ENCODE measurements at places on chromosomes 6 and 20.

DNA sequence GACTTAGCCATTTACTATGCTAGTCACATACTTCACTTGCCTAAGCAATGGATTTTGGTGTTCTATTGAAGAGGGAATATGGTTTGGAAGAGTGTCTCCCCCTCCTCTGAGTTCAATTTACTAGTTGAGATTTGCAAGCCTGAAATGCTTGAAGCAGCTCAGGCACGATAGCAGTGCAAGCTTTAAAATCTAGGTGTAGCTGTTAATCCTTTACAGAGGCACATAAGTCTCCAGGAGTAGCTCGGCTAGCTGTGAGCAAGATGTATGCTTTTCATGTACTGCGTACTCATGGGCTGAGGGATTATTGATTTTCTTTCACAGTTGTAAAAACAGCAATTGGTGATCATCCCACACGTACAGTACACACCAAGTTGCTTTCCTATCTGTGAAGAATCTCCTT lies 726 bp downstream of the FLRT3 start:
- no peak for DNase-seq

GRCh38 chr6:11738234-11738633 lies 40.4 kb downstream of the ADTRP start:
- DNase-seq, result no peak

- DNase-seq, result no peak
Measured at GRCh38 chr6:34182751-34183531, 37.1 kb upstream of the GRM4 start.

- DNase-seq, result no peak
Measured at GRCh38 chr6:34074064-34074742, 71.7 kb downstream of the GRM4 start.

GRCh38 chr6:130527173-130527572 lies 161.4 kb downstream of the TMEM200A start:
- no peak for DNase-seq

- no peak for DNase-seq
Measured at GRCh38 chr6:144804246-144804790, 519.2 kb downstream of the UTRN start.

GRCh38 chr6:32627831-32628230 lies 9.4 kb upstream of the HLA-DQA1 start:
- DNase-seq, result no peak

DNA sequence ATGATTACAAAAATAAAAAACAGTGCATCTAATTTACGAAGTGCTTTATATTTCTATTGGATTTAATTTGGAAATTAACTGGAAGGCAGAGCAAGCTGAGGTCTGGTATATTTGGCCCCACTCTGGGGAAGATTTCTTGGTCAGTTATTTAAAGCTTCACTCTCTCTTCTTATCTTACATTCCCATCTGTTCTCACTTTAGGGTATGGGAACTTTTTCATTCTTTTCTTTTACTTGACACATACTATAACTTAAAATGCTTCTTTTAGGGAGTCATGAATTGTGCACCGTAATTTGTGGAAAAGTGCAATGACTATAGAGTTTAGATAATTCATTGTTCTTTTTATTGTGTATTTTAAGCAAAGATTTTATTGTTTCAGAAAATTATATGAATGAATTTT lies 170.4 kb downstream of the BCKDHB start:
- DNase-seq, result no peak

- DNase-seq, result no peak
Measured at GRCh38 chr6:137767911-137768690, 99.0 kb upstream of the TNFAIP3 start.

DNA sequence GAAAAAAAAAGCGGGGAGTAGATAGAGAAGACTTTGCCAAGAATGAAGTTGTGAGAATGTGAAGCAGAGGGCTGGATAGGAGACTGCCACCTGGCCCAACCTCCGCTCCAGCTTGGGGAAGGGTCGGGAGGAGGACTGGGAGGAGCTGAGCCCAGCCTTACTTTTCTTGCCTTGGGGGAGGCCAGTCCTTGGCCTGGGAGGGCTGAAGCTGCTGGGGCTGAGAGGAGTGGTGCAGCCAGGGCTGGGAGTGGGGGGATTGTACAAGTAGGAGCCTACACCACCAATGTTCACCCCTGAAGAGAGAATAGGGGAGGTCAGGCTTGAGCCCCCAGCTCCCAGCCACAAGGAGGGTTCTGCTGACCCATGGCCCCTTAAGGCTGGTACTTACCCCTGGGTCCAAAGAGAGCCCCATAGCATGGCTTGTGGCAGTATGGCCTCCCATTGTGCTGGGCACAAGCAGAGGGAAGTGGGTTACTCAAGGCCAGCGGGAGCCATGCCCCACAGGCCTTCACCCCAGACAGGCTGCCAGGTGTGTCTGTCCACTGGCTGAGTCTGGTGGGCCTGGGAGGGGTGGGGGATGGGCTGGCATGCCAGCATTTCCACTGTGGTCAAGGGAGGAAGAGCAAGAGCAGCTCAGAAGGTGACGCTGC lies 1.1 kb downstream of the CRIP3 start:
- DNase-seq, result no peak

DNA sequence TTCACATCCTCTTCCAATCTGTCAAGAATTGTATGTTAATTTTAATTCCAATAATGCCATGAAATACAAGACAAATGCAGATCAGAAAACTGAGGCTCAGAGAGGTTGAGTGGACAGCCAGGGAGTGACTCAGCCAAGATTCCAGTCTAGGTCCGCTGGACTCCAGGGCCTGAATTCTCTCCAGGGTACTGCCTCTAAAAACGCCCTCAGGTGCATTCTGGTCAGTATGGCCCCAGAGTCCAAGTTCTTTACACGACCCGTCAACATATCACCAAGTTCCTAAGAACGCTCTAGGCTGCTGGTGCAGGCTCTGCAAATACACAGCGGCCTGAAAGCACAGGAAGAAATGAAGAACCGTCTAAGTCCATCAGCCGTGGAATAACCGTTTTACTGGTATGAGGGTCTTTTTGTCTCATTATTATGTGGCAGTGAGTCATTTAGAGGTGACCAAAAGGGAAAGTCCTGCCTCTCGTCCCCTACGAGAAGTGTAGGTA lies 709 bp upstream of the ASXL1 start:
- DNase-seq, result no peak

- peak; percentile 31 for DNase-seq
Measured at GRCh38 chr6:141123049-141123448, 1009.7 kb upstream of the GJE1 start.

DNA sequence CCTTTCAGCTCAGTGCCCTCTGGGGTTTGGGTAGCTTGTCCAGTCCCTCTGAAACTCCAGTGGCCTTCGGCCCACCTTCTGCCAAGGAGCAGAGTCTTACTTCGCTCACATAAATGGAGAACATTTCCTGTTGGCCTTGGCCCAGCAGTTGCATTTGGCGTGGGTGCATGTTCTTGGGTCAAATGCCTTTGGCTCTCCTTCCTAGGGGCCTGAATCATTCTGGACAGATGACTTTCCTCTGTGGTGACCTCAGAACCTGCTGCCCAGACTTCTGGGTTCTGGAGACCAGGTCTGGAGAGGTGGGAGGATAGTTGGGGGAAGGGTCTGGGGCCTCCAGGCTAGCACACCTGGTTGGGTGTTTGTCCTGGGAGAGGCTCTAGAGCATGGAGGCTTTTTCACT lies 29.3 kb downstream of the BCAS4 start:
- no peak for DNase-seq

DNA sequence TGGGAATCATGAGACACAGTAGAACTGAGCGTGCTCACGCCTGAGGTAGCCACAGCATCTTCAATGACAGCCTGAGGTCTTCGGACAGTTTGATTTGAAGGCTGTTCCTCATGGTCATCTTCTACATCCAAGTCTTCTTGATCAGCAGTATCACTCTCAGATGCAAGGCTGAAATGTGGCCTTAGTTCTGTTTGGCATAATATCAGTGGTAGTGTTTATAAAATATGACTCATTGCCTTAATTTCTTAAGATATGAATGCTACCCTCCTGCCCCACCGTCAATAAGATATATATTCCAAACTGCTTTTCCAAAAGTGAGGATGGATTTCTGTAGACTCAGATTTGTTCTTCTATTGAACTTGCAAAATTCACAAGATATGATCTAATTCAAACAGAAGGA lies 17.5 kb upstream of the MAP7 start:
- DNase-seq, result no peak

DNA sequence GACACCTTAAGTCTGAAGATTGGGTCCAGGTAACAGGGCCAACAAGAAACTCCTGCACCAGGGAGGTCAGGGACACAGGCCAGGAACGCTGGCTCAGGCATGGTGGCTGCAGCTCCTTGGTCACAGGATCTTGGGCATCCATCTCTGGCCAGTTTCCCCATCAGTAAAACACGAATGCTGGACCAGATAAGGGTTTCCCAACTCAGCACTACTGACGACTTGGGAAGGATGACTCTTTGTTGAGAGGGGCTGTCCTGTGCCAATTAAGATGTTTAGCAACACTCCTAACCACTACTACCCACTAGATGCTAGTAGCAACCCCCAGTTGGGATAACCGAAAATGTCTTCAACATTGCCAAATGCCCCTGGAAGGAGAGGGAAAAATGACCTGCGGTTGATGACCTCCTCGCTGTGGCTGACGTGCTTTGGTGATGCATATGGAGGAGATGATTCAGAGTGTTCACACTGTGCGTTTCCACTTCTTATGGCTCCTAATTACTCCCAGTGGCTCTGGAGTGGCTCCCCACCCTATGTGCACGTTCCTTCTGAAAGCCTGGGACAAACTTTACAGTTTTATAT lies 261.9 kb downstream of the CDH26 start:
- DNase-seq, result no peak

DNA sequence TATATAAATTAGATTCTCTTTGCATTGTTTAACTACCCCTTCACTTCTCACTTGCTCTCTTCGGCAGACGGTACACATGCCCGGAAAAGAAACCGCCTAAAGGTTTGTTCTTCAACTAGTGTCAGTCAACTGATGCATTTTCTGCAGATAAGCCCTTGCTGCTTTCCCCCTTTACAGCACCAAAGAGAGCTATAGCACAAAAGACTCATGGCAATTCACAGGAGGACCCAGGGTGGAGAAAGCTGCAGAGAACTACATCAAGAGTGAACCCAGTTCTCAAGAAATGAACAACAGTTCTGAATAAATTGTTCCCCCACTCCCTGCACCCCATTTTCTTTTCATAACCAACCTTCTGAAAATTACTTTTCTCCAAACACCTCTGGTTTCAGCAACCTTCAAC lies 8.9 kb downstream of the CD164 start:
- no peak for DNase-seq

GRCh38 chr20:15515691-15516090 lies 1057.6 kb downstream of the KIF16B start:
- DNase-seq, result peak; percentile 17

- no peak for DNase-seq
Measured at GRCh38 chr20:49400904-49401303, 81.6 kb downstream of the KCNB1 start.

DNA sequence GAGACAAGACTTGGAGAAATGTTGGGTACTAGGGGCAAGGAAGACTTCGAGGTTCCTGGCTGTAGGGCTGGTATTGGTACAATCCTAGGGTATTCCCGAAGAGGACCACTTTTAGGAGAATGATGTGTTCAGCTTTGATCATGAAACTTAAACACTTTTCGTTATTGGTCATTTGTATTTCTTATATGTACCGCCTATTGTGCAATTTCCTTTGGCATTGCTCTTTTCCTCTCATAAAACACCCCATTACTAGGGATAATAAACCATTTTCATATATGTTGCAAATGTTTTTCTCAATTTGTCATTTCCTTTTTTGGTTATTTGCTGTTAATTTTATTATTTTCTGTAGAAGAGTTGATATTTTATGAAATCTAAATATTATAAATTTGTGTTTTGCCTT lies 18.9 kb upstream of the ARFGEF3 start:
- DNase-seq, result no peak

GRCh38 chr6:31622684-31623091 lies 2.2 kb downstream of the PRRC2A start:
- no peak for DNase-seq

DNA sequence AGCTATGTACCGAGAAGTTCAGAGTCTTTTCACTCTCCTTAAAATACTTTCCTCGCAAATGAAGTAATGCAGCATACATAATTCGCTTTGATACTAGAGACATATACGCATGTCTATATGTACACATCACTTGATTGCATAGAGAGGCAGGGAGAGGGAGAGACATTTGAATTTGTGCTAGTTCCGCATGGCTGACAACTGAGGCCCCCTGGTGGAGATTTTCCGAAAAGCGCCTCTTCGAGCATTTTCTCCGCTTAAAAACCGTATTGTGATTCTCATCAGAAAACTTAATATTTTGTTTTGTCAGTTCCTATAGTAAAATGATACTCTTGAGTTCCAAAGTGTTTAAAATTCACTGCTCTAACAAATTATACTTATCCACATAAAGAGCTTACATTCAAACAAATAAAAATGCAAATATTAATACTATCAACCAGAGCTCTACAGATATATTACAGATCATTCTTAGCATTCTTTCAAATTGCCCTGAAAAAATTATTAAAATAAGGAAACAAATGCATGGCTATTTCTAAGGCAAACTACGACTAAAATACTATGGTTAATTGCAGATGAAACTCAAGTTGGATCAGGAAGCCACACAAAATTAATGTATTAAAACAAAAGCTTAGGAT lies 637 bp downstream of the MYLK4 start:
- DNase-seq, result no peak

DNA sequence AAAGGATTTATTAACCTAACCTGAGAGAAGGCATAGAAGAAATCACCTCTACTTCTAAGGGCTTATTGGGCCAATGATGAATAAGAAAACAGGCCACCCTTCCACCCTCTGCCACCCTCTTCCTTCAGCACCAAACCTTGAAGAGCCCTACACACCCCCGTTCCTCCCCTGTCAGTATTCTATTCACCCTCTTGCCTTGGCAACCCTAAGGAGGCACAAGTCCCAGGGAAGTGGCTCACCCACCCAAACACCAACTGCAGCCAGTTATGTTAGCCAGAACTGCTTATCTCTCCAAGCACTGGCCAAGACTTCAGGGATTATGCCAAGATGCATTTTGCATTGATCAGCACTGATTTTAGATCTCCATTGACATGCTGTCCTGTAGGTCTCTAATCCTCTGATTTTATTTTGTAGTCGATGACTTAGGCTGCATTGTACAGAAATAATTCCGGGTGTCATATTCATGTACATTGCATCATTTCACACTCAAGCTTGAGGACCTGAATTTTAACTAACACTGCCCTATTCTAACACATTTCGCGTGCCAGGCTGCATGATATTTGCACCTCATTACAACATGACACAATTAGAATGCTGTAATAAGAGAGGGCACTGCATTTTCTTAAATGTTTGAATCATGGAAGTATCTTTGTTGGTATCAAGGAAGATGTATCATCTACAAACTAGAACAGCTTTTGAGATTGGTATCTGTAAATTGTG lies 15.7 kb downstream of the CNKSR3 start:
- no peak for DNase-seq

GRCh38 chr6:165231581-165232561 lies 77.5 kb downstream of the C6orf118 start:
- DNase-seq, result no peak

- no peak for DNase-seq
Measured at GRCh38 chr20:57835074-57835452, 125.2 kb upstream of the PMEPA1 start.

DNA sequence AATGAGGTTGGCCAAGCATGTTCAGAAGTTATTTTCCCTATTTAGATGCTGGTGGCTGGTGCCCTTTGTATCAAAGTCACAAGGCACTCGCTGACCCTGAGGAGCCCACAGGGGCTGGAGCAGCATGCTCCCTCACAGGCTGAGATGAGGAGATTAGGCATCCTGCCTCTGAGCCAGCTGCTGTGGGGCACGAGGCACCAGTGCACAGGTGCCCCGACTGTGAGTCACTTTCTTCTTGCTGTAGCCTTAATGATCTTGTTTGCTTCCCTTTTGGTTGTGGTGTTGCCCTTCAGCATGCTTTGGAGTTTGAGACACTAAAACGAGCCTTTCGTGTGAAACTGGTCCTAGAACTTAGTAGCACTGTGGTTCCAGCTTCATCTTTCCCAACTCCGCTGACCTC lies 4.3 kb downstream of the PSMG4 start:
- no peak for DNase-seq
